Breast epithelium (tissue), 4 donors: ENCODE measurements at places on chromosomes 2 and 18. TPM values are rescaled to one million over a fixed set of nuclear protein-coding genes. Genes with fewer than 3 reads are reported as not detected.

The PDE11A gene
- 0.96 TPM for total RNA-seq

The MAP3K19 gene
- total RNA-seq, result not detected

The LAPTM4A gene
- total RNA-seq, result 349 TPM

The FEV gene
- not detected for total RNA-seq

The POTEJ gene
- not detected for total RNA-seq

The AFF3 gene
- 63.6 TPM for total RNA-seq

The GBX2 gene
- not detected for total RNA-seq

DNA sequence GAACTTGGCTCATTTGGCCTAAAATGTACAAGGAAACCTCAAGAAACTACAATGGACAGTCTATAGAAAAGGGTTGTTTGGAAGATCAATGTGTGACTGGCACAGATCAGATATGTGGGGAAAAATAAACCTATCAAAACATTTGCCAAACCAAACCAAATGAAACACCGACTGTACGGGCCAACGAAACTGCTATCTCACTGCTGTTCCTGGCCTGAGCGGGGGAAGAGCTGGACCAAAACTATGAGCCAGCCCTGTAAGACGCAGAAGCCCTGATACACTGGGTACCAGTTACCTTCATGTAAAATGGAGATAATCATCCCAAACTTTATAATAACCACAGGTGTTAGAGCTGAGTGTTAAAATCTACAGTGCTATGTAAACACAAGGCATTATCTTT lies 11.7 kb downstream of the CDC42EP3 start:
- no peak for DNase-seq

GRCh38 chr2:66515743-66516142 lies 80.8 kb downstream of the MEIS1 start:
- no peak for DNase-seq

DNA sequence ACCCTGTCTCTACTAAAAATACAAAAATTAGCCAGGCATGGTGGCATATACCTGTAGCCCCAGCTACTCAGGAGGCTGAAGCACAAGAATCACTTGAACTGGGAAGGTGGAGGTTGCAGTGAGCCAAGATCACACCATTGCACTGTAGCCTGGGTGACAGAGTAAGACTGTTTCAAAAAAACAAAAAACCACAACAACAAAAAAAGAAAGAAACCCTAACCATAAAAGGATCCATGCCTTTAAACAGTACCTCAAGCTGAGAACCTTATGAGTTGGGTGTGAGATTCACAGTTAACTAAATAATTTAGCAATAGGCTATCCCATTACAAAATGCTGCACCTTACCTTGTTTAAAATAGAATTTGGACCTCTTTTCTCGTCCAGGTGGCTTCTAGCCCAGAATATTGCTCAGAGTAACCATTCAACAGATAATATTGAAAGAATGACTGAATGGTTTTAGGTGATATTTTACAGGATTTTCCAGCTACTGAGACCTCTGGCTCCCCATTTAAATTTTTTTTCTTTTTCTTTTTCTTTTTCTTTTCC lies 6.4 kb downstream of the DPYSL5 start:
- no peak for DNase-seq

- DNase-seq, result no peak
Measured at GRCh38 chr2:177906041-177906718, 166.4 kb downstream of the PDE11A start.

- DNase-seq, result no peak
Measured at GRCh38 chr2:111167076-111167862, 46.6 kb downstream of the BCL2L11 start.

GRCh38 chr2:81250270-81250669 lies 945.7 kb upstream of the LRRTM1 start:
- no peak for DNase-seq

DNA sequence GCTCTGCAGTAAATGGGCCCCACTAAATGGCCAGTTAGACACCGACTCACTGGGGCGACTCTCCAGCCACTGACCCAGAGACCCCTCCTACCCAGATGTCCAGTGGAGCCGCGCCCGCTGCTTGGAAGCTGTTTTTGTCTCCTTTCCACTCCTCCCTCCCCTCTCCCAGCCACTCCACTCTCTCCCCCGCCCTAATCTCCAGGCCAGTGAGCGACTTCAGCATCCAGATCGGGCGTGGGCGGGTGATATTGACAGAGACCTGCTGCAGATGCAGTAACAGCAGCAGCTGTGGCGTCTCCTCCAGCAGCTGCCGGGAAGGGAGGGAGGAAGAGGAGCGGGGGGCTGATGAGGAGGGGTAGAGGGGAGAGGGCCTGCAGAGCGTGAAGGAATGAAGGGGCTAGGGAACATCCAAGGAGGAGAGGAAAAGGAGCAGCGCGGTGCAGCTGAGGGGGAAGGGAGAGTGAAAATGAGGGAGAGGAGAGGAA lies at the start of gene SCN7A:
Gene SCN7A (minus strand): TSS at position 110 of the 485 bp plus-strand sequence. CDS start 16,553 bp downstream, outside the sequence.
- peak; percentile 53 for DNase-seq

GRCh38 chr2:170685591-170685990 lies 29.5 kb upstream of the SP5 start:
- no peak for DNase-seq
